ENCODE measurements at places on chromosomes 11 and 22.
A peak's percentile ranks its signal among the peaks of the same experiment; 100 is the strongest.

DNA sequence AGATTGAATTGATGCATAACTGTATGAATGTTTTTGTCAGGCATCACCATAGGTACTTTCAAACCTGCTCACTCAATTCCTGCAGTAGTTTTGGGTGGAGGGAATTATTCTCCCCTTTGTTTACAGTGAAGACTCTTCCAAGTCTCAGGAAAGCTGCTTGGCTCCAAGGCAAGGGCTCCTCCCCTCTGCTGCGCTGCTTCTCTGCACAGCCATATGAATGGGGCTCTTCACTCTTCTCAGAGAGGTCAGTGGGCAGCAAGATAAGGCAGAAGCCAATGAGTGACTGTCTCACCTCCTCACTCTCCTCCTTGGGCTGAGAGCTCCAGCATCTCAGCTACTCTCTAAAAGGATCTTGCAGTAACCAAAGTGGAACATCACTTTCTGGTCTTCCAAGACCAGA, 165.7 kb upstream of the TTC12 start:
- no peak for DNase-seq

DNA sequence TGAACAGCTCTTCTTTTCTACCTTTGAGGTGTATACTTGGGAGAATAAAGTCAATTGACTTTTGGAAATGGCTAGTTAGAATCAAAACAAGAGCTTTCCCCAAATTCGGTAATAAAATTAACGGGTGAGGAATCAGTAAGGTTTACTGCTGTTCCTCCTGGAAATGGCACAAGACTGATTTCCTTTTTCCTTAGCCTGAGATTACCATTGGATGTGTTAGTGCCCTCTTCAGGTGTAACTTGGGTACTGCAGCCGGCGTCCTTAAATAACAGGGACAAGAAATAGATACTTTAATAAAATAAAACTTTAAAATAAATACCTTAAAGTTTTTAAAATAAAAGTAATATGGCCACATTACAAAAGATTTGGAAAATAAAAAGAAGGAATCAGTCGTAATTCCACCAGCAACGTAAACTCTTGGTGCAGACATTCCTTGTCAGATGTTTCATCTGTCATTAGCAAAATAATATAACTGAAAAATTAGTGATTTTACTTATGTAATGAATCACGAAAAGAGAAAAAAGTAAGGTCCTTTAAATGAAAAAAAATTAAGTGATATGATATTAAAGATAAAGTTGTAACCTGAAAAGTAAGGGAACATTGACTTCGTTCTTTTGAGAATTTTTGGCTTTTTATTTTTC, 29.7 kb downstream of the ZFTA start:
- DNase-seq, result no peak

- DNase-seq, result no peak
Observed at GRCh38 chr22:48706934-48707762, 1120.5 kb downstream of the BRD1 start.

DNA sequence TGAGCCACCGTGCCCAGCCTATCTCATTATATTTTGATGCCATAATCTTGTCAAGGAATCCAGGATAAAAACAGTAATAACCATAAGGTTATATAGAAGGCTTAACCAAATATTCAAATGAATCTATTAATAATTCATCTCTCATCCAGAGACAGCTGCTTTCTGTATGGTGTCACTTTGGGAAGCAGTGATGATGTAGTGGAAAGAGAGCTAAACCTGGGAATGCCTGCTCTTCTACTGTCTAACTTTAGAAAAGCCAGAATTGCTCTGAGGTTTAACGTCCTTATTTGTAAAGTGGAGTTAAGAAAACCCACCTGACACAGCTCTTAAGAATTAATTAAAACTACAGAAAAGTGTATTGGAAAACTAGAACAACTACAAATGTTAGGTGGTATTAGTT, 29.3 kb upstream of the OR10D3 start:
- no peak for DNase-seq

DNA sequence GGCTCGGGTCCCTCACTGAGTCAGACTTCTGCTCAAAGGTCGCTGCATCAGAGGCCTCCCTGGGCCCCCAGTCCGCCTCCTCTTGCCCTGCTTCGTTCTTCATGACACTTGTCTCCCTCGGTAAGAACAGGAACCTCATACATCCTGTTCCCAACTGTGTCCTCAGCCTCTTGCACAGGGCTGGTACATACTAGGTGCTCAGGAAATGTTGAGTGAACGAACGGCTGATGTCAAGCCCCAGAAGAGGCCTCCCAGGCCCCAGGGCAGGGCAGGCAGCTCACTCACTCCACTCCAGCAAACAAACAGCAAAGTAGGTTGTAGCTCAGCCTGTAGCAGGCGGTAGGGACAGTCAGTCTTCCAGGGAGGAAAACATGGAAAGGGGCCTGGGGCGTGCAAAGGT, 17.2 kb downstream of the SYNGR1 start:
- no peak for DNase-seq

- no peak for DNase-seq
Observed at GRCh38 chr22:41308544-41308947, 7.2 kb downstream of the ZC3H7B start.

- no peak for DNase-seq
Observed at GRCh38 chr11:28606930-28607329, 498.7 kb downstream of the METTL15 start.

DNA sequence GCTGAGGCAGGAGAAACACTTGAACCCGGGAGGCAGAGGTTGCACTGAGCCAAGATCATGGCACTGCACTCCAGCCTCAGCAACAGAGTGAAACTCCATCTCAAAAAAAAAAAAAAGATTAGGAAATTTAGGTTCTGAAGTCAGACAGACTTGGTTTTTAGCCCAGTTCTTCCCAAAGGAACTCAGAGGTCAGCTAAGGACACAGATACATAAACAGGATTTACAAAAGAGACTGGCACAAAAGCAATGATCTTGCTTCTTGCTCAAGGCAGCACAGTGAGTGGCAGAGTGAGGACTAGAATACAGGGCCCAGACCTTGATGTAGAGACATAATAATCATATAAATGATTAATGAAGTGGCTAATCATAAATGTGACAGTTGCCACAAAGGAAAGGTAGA, 25.4 kb upstream of the RRAS2 start:
- no peak for DNase-seq

DNA sequence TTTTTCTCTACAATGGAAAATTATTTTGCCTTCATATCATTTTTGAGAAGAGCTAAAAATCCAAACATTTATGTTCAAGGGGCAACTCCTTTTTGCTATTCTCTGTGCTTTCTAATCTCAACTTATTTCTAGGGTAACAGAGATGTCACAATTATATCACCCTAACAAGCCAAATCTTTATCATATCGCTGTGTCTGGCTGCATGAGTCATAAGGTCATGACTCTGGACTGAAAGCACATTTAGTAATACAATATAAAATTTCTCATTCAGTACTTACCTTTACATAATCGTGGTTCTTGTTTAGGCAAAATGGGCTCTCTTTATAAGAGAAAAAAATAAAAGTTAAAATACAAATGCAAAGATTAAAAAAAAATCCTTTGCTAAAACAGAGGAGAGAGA, 326.0 kb downstream of the CASP12 start:
- no peak for DNase-seq

DNA sequence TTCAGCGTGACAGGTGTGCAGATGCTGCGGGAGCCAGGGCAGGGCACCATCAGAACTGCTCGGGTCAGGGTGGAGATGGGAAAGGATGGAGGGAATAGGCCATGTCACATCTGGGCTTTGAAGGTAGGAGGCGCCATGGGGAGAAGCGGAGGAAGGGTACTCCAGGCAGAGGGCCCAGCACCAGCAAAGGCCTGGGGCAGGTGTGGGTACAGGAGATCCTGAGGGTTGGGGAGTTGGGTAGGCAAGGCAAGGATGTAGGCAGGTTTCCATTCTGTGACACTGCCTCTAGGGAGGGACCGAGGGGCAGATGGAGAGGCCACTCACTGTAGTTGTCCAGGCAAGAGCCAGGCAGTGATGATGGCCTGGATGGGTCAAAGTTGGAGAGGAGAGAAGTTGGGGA, 8.5 kb downstream of the EMID1 start:
- no peak for DNase-seq

DNA sequence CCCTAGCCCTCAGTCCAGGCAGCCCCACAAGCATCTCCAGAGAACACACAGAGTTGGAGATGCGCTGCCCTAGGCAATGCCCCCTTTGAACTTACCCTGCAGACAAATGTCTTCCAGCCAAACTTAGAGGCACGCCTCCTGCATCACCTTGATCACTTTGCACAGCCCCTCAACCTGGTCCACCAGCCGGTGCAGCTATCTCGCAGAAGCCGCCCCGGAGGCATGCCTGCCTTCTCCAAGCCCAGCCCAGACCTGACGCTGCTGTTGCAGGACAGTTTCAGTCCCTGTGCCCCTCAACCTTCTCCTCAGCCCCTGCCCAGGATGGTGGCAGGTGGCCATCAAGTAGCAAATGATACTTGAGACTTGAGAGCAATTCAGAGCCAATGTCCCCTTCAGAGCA, 16.7 kb upstream of the POU2AF1 start:
- no peak for DNase-seq

GRCh38 chr11:43951231-43951630, 8.8 kb downstream of the C11orf96 start:
- no peak for DNase-seq

DNA sequence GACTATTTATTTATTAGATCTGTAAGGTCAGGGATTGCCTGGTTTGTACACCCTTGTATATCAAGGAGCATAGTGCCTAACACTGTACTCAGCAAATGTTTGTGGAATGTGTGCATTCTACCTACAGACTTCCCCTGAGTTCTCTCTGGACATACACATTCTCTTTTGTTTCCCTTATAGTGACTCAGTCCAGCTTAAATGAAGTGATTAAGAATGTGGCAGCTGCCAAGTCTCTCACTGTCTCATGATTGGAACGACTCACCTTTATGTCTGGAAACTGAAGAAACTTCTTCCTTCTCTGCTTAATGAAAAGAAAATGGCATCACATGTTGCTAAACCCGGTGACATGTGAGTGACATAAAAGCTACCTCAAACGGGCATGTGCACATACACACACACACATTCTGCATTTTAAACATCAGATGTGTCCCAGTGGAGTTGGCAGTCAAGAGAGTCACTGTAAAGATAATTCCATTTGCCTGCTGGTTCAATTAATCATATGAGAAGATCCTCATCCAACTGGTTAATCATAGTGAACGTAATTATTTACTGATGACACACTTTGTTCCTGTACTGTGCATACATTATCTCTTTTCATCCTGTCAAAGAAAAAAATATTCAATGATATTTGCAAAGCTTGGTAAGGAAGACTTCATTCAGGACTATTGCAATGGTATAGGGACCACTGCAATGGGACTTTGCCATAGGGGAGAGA, 42.8 kb downstream of the GLYAT start:
- no peak for DNase-seq

GRCh38 chr22:19359554-19360299, 68.2 kb upstream of the CLTCL1 start:
- no peak for DNase-seq

DNA sequence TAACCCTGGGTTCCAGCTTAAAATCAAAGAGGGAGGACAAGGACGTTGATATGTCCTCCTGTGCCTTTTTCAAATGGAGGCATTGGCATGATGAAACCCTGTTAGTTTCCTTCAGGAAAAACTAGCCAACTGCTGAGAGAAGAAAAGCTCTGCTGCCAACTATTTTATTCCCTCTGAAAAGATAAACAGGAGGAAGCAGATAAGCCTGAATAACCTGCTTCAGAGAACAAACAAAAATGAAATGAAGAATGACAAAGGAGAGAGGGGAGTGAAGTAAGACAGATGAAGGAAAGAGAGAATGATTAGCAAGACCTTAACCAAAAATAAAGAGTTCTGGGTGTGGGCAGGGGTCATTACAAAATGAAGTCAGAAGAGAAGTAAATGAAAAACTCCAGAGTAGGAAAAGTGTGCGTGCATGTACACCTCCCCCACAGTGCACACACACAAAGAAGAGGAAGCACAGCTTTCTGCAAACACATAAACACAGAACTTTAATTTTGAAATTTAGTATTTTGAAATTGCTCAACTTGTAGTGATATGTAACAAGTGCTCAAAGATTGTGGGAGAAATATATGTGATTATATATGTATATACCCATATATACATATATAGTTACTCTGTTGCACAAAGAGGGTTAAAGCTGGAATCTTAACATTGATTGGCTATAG, 332.2 kb downstream of the LUZP2 start:
- DNase-seq, result no peak

- DNase-seq, result no peak
Observed at GRCh38 chr22:27786291-27786932, 15.1 kb downstream of the MN1 start.

DNA sequence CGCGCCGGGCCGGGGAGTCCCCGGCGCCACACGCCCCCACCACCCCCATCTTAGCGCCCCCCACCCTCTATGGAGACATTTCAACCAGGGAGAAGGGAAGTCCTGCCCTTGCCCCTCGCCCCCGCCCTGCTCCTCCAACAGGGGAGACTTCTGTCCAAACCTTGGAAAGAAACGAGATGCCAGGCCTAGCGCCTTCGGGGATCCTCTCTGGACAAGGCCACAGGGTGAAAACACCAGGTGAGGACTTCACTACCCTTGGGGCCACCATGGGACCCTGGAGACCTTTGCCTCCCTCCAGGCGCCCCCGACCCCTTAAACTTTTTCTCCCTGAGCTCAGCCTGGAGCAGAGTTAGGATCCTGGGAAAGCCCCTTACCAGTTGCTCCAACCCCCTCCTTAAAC, 11.6 kb upstream of the NPAS4 start:
- DNase-seq, result no peak

- DNase-seq, result no peak
Observed at GRCh38 chr11:110338684-110339083, 42.3 kb upstream of the RDX start.

- DNase-seq, result peak; percentile 51
Observed at GRCh38 chr22:45164270-45165088, 754 bp downstream of the NUP50 start.

GRCh38 chr11:118996926-118997626, 862 bp upstream of the CENATAC start:
- DNase-seq, result peak; percentile 41

Data from GM06990 (cell line).